ENCODE measurements at places on chromosomes 16 and 17.
A peak's percentile ranks its signal among the peaks of the same experiment; 100 is the strongest.

- DNase-seq, result no peak
Observed at GRCh38 chr17:56313201-56313600, 159.9 kb downstream of the ANKFN1 start.

DNA sequence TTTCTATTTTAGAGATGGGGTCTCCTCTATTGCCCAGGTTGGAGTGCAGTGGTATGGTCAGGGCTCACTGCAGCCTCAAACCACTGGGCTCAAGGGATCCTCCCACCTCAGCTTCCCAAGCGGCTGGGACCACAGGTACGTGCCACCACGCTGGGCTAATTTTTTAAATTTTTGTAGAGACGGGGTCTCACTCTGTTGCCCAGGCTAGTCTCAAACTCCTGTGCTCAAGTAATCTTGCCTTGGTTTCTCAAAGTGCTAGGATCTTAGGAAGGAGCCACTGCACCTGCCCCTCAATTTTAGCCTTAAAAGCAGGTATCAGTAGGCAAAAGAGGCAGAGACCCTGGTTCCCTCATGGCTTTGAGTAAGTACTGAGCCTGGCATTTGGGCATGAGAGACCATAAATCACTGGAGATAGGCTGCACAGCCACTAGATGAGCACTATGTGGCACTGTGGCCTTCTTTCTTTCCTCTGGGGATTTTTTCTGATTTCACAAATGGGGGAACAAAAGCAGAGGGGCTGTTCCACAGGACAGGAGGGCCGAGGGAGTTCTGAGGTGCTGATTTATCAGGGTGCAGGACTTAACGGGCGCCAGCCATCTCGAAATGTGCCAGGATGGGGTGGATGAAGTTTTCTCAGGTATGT, 82.2 kb downstream of the PLXDC1 start:
- peak; percentile 78 for DNase-seq

DNA sequence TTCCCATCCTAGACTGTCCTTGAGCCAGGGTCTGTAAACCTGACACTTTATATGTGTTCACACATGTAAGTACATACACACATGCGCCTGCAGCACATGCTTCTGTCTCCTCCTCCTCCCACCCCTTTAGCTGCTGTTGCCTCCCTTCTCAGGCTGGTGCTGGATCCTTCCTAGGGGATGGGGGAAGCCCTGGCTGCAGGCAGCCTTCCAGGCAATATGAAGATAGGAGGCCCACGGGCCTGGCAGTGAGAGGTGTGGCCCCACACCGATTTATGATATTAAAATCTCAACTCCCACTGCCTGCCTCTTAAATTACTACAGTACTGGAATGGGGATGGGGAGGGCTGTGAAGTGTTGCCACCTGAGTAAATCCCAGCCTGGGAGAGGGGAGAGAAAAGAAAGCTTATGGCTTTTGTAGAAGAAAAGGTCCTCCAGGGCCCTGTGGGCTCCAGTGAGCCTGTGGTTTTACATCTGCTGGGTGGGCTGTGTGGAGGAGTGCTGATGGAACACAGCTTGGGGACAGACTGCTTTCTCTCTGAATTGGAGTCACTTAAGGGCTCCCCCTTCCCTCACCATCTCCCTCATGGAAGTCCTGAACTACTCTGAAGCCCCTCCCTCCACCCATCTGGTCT, 990 bp upstream of the WNK4 start:
- DNase-seq, result no peak

DNA sequence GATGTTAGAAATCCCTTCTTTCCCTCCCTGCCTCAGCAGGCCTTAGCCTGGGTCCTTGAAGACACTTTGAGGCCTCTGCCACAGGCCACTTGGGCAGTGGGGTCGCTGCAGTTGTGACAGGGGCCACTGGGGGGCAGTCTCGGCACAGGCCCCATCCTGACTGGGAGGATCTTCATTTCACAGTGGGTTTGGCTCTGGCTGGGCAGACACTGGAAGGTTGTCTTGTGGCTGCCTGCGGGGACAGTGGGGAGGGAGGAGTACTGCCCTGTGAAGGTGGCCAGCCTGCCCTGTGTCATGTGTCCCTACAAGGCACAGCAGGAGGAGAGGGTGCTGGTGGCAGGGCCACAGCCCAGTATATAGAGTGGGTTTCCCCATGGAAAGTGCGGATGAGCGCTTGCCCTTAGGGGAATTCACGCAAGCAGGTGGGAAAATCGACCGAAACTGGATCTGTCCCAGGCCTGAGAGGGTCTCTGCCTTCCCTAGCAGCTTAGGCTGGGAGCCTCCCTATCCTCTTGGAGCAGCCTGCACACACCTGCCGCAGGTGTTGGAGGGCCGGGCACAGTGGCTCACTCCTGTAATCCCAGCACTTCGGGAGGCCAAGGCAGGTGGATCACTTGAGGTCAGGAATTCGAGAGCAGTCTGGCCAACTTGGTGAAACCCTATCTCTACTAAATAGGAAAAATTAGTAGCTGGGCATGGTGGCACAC, 28.8 kb downstream of the GINS2 start:
- peak; percentile 70 for DNase-seq

DNA sequence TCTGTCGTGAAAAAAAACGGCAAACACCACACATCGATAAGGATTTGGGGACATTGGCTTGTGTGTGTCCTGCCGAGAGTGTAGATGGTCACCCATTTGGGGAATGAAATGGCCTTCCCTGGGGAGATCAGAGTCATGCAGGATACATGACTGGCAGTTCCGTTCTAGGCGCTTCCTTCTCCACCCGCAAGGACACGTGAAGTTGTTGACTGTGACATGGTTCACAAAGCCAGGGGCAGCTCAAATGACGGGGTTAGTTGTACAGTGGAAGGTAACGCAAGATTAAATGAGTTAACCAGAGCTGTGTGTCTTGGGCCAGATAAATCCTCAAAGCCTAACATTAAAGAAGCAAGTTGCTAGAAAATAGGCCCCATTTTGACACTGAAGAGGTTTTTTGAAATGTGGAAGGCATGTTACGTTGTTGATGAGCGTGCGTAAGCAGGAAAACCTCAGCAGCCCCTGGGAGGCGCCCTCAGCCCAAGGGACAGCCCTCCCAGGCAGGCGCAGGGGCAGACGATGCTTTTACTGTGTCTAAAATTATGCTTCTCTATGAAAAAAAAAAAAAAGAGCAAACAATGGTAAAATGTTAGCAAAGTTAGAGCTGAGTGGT, 35.9 kb upstream of the CHMP6 start:
- DNase-seq, result no peak

DNA sequence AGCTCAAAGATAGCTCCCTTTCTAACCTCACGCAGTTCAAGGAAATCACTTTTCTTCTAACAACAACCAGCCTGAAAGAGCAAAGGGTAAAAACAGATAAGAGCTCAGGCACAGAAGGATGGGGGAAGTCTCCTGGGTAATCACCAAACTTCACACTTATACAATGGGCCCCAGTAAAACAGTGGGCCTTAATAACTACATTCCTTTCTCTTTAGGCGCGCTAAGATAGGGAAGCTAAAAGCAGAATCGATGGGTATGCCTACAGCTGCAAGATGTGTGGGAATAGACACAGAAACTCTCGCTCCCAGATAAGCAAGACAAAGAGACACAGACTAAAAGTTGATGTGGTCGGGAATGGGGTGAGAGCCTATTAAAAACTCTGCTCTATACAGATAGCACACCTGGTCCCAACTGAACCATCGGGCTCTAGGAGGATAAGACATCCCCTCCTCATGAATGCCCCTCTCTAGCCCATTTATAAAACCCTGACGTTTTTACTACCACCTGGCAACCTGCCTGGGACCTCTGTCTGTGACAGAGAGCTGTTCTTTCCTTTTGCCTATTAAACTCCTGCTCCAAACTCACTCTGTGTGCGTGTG, 826 bp downstream of the LYZL6 start:
- no peak for DNase-seq

DNA sequence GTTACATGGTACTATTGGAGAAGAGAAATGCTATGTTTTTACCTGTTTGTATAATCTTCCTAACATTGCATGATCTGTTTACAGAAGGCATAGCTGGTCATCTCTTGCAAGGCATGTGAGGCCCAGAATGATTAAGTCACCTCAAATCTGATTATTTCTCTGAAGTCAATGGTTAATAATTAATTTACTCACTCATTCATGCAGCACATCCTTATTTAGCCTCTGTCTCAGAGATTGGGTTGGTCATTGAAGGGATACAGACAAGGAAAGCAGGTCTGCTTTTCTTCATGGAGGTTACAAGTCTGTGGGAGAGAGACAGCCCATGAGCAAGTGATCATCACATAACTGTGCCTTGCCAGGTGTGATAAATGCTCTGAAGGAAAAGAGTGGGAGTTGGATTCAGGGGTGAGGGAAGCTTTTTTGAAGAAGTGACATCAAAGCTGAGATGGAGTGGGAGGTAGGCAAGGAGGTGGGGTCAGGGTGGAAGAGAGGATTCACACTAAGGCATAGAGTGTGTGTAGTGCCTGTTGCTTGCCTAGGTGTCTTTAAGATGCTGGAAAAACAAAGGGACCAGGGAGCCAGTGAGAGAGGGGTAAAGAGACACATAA, 16.3 kb upstream of the RBFOX1 start:
- DNase-seq, result no peak

DNA sequence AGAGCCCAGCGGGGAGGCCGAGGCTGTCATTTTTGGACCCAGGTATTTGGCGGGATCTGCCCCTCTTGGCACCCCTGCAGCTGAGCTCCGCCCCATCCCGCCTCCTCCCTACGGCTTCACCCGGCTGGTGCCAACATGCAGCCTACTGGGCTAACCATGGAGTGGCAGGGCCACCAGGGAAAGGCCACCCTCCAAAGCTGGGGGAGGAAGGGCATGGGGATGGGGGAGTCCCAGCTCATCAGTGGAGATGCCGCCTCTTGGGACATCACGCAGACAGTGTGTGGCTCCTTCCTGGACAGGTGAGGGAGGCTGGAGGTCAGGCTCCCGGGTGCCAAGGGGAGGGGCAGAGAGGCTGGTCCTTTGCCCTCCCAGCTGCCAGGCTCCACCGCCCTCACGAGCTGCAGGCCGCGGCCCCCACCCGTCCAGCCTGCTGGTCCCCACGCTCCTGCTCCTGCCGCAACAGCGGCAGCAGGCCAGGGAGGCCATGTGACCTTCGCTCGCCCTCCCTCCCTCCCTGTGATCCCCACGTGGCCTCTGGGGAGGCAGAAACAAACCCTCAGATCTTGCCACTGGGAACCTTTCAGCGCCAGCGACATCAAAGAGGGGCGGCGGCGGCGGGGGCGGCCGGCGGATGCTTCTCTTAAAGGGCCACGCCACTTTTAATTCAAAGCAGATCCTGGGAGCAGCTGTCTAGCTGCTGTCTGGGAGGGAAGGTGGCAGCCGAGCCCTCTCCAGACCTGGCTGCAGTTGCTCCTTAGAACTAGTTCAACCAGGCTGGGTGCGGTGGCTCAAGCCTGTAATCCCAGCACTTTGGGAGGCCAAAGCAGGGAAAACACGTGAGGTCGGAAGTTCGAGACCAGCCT, 6.8 kb upstream of the NOTUM start:
- DNase-seq, result peak; percentile 76

DNA sequence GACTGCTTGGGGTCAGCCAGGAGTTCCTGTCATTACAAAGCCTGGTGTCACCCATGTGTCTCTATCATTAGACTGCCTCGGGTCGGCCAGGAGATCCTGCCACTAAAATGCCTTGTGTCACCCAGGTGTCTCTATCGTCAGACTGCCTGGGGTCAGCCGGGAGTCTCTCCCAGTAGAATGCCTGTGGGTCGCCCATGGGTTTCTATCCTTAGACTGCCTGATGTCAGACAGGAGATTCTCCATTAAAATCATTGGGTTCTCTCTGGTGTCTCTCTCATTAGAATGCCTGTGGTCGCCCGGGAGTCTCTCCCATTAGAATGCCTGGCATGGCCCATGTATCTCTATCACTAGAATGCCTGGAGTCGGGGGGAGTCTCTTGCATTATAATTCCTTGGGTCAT, 2231.0 kb downstream of the TP53TG3F start:
- DNase-seq, result no peak

GRCh38 chr17:28470914-28471366, 2.5 kb upstream of the SLC13A2 start:
- DNase-seq, result no peak

All from NCI-H1694 treated with DMSO at 0.1 percent for 48 hours (cell line).